ENCODE measurements at places on chromosomes 1 and 21. TPM values are rescaled to one million over a fixed set of nuclear protein-coding genes. Genes with fewer than 3 reads are reported as not detected.

- DNase-seq = peak; percentile 77
These were observed 47.4 kb upstream of the USP25 start for GRCh38 chr21:15682186-15682895.

ITGB2 gene
- 7.4 TPM for total RNA-seq

DNA sequence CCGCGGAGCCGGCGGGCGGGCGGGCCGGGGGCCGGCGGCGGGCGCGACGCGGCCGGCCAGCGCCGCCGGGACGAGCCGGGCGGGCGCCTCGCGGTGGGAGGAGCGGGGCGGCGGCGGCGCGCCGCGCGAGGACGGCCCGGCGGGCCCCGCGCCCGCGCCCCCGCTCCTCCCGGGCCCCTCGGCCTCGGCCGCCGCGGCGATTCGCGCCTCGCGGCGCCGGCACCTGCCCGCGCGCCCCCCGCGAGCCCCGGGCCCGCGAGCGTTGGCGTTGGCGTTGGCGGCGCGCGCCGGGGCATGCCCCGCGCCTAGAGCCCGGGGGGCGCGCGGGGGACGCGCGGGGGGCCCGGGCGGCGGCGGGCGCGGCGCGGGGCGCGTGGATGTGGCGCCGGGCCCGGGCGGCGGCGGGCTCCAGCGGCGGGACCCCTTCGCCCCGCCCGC is at the start of gene SKI:
Gene SKI, plus strand, starts transcription at position 163 of the 438 bp plus-strand sequence. CDS start 448 bp downstream, outside the sequence.
- no peak for DNase-seq

DNA sequence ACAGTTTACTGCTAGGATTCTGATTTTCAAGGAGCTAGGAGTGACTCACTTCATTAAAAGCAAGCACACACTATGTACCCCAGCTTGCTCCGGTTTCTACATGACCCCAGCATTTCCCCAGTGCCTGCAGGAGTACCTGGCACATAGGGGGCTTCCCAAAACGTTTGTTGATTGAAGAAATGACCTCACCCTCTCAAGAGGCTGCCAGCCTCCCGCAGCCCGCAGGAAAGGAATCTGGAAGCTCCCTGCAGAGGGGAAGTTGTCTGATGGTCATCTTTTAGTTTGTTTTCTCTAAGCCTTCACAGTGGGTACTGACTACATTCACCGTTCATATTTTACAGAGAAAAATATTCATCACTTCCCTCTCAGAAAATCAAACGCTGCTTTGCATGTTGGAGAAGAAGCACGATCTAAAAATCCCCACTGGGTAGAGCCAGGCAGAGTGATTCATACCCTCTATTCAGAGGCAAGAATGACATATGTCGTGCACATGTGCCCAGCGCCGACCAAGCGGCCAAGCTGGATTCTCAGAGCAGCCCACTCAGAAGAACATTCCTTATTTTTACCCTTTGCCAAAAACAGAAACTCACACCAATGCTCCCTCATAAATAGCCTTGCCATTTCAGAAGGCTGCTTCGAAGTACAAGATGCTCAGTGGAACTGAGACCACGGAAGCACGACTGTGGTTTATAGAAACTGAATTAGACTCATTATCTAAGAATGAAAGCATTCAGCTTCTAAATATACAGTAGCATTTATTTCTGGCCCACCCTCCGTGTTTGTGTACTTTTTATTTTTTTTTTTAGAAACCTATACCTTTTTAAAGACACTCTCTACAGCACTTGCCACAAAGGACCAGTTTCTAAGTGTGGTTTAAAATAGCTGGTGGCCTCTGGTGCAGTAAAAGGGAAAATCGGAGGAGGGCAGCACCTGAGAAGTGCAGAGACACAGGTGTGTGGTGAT is 143.2 kb downstream of the MIS18A start:
- no peak for DNase-seq

LINGO4 gene
- total RNA-seq = not detected

FYB2 gene
- 0.47 TPM for total RNA-seq

BRINP3 gene
- total RNA-seq = 0.76 TPM

IKBKE gene
- total RNA-seq = 2.3 TPM

GRCh38 chr1:116545359-116545705 is 25.5 kb downstream of the CD58 start:
- no peak for DNase-seq

DNA sequence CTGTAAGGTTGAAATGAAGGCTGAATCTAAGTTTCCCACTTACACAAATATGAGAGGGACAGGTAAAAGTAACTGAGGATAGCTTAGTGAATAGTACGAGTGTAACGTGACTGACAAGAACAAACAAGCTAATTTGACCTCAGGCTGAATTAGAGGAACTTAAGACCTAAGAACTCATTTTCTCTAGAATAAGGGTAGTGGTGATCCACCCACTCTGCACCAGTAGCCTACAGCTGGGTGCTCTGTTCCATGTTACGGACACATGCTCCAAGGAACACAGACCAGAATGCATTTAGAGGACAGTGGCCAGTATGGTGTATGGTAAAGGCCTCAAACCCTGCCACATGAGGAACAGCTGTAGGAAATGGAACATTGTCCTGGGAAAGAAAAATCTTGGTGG is 14.9 kb upstream of the TMEM9 start:
- no peak for DNase-seq
